ENCODE measurements at places on chromosomes 4 and X.

DNA sequence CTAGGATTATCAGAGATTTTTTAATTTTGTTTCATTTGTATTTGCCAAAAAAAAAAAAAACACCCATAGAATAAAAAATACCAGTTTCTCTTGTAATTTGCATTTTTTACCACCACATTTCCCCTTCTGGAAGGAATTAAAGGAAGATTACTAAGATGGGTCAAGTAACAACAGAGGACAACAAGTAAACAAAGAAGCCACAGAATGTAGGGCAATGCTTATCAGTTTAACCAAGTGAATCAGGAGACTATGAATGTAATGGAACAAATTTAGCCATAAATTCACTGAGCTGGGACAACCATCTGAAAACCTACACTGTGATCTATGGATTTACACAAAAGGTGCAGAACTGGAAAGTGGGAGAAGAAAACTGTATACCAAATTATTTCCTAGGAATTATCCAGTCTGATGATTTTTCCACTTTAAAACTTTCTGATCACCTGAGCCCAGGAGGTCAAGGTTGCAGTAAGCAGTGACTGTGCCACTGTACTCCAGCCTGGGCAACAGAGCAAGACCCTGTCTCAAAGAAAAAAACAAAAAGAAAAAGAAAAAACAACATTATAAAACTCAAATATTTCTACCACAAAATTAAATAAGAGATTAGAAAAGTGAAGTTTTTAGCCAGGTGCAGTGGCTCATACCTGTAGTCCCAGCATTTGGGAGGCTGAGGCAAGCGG, 32.4 kb downstream of the LRBA start:
- DNase-seq: no peak

DNA sequence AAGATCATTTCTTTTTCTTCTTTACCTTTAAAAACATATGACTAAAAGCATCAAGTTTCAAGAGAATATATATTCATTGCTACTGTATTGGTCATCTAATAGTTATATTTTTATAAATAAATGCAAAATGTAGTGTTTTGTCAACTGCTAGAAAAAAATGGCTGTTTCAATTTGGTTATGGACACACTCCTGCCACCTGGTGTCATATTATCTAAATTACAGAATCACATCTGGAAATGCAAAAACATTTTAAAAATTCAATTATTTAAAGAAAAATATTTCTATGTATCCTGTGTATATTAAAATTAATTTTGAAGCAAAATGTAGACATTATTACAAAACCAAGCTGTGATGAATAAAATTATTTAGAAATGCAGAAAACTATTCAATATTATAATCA, 329.4 kb upstream of the PCDH18 start:
- no peak for DNase-seq

GRCh38 chr4:98624144-98624543, 34.3 kb downstream of the TSPAN5 start:
- DNase-seq: no peak

GRCh38 chr4:52619591-52619931, 39.5 kb downstream of the USP46 start:
- no peak for DNase-seq

GRCh38 chrX:118353081-118353850, 7.4 kb downstream of the WDR44 start:
- no peak for DNase-seq

DNA sequence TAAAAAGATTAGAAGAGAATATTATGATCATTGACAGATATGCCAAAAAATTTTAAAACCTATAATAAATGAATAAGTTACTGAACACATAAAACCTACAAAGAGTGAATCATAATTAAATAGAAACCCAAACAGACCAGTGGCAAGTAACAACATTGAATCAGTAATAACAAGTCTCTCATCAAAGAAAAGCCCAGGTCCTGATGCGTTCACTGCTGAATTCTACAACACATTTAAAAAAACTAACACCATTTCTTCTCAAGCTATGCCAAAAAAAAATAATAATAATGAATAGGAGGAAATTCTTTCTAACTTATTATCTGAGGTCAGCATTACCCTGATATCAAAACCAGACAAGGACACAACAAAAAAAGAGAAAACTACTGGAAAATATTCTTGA, 30.6 kb downstream of the ACTRT1 start:
- no peak for DNase-seq

GRCh38 chr4:40990236-40990898, 224.0 kb downstream of the APBB2 start:
- no peak for DNase-seq

DNA sequence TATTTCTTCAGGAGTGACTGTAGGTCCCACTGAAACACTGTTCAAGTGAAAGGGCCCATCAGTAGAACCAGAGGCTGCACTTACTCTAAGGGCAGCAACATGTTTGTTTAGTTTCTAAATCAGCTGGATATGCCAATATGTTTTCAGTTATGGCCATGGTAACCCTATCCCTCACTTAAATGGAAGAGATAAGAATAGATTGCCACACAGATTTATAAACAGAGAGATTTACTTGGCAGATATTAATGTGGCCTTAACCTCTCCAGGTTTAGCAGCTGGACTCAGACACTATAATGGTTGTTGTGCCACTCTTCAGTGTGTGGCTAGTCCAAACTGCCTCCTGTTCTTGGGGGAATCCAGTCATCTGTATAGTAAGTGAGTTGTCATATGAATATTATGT, 354.1 kb downstream of the TEX13C start:
- no peak for DNase-seq

- DNase-seq: no peak
Observed at GRCh38 chrX:11941571-11941970, 183.5 kb downstream of the MSL3 start.

- no peak for DNase-seq
Observed at GRCh38 chr4:99753931-99754330, 62.7 kb upstream of the DAPP1 start.

- DNase-seq: no peak
Observed at GRCh38 chr4:149048451-149049143, 606.4 kb upstream of the NR3C2 start.

- DNase-seq: peak; percentile 25
Observed at GRCh38 chrX:27815209-27815608, 7.4 kb downstream of the MAGEB10 start.

DNA sequence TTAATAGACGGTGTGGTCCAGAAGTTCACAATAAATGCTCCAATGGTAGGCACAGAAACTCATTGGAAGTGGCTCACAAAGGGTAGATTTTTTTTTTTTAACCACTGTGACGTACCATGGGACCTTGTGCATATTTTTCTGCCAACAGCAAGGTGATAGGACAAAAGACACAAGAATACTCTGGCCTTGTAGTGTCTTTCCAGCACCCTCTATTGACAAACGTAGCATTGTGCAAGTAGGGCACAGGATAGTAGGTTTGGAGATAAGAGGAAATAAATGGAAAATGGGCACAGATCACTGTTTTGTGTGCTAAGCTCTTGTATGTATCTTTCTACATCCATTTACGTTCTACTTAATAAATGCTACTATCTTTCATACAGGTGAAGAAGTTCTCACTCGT, 2054.9 kb downstream of the PCDH7 start:
- peak; percentile 2 for DNase-seq

GRCh38 chr4:88755454-88755853, 57.8 kb upstream of the NAP1L5 start:
- no peak for DNase-seq

GRCh38 chrX:38192007-38192810, 28.5 kb downstream of the SRPX start:
- DNase-seq: peak; percentile 2

DNA sequence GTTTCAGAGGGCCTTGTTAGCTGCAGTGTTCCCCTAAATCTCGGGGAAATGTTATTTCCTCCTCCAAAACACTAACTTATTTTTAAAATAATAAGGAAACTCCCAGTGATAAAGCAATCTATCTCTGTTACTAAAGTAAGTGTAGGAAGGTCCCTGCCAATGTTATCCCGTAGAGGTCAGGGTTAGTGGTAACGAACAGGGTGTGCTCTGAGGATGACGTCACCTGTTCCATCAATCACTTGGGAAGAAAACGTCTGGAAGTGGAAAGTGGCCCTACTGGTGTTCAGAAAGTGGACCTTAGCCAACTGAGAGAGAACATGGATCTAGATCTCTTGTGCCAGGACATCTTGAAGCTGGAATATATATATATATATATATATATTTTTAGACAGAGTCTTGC, 249.5 kb downstream of the BCOR start:
- peak; percentile 35 for DNase-seq

- DNase-seq: no peak
Observed at GRCh38 chrX:130893356-130894085, 9.5 kb downstream of the ENOX2 start.

- DNase-seq: no peak
Observed at GRCh38 chrX:109374262-109374960, 107.5 kb downstream of the GUCY2F start.

DNA sequence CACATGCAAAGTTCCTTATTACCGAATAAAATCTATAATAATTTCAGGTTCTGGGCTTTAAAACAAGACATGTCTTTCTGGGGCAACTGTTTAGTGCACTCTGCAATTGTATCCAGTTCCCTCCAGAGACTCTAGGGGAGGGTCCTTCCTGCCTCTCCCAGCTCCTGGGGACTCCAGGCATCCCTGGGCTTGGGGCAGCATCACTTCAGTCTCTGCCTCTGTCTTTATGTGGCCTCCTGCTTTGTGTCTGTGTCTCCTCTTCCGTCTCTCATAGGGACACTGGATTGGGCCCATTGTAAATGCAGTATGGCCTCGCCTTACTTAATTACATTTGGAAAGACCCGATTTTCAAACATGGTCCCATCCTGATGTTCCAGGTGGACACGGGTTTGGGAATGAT, 10.9 kb upstream of the ASMTL start:
- DNase-seq: no peak

DNA sequence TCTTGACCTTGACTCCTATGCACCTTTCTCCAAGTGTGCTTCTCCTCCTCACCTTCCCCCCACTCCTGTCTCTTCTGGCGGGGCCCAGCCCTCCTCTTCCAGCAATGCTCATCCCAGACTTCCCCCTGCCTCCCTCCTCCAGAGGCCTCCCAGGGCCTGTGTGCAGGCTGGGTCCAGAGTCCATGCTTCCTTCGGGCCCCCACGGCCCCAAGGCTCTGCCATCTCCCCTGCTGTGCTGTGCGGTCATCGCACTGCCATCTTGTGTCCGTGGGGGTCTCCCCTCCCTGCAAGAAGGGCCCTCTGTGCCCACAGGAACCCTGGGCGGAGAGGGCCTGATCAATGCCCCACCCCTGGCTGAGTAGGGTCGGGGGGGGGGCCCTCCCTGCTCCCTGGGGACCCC, 27.3 kb downstream of the ATP2B3 start:
- no peak for DNase-seq

DNA sequence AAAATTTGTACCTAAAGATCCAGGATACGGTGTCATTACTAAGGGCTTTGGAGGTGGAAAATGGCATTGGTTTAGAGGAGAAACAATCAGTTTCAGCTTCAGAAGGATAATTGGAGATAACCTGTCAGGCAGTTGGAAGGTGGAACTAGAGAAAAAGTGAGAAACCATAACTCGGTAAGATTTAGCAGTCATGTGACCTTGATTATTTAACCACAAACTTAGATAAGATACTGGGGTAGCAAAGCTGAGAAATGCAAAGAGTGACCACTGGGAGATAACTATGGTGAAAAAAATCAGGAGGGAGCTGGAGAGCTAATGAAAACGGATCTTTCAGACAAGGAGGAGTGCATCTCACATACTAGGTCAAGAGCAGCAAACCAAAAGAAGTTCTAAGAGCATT, 58.3 kb upstream of the SMARCA5 start:
- DNase-seq: no peak

DNA sequence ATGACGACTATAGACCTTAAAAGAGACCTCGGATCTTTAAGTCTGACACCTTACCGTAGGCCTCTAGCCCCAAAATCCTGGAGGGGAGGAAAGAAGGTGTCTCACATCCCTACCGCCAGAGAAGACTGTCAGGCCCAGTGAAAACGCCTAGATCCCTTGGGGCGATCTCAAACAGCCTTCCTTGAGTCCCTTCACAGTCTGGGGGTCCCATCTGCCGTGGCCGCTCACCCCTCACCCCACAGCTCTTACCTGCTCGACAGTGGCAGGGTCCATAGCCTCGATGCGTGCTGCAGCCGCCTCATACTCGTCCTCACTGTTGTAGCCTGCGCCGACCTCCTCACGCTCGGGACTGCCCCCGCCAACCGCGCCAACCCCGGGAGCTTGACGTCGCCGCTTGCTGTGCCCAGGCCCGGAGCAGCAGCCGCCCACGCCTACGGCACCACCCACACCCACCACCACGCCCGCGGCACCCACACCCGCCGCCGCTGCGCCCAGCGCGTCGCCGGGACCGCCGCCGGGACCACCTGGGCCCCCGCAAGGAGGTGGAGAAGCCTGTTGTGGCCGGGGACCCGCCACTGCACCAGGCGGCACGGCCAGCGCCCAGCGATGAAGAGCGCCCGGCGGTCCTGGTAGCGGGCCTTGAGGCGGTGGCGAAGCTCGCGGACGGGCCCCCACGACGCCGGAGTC, 536 bp downstream of the OTUD5 start:
- DNase-seq: no peak

DNA sequence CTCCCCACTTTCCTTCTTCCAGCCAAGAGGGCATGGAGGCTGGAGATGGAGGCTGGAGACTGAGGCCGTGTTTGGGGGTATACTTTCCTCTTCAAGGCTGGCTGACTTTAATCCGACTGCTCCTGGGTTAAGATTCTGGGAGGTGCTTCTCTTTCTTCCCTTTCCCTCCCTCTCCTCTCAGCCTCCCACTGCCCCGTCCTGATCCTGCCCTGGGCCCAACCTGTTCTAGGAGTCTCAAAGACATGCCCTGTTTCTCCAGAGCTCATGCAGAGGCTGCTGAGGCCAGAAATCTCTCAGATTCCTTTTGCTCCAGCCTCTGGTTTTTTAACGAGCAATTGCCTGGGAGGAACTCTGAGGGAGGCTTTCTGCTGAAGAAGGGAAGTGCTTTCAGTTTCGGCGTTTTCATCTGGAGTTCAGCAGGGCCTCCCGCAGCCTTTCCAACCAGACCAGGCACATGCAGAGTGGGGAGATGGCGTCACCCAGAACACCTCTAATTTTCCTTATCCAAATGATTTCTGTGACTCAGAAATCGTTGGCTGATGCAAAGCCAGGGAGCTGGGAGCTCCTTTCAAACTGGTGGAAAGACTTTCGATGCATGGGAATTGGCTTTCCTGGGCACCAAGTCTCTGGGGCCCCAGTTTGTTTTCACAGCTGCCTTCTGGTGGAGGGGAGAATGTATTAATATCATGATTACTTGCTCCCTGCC, 34.5 kb upstream of the FAM9C start:
- DNase-seq: no peak

DNA sequence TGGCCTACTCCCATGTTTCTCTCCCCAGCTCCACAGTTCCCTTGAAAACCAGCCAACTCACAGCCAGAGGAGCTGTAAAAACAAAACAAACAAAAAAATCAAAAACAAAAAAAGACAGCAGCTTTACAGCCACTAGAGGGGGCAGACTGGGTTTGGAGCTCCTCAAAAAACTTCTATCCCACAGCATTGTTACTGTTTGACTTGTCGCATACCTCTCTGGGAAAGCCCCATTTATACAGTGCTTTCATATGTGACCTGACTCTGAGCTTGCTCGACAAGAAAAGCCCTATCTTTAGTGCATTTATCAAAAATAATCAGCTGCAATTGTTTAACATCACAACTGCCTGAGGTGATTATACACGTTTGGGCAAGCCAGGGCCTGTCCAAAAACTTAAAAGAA, 21.6 kb downstream of the TSPAN6 start:
- peak; percentile 58 for DNase-seq
